ENCODE measurements at places on chromosomes 12 and 14.

GRCh38 chr12:114700392-114701103 lies 16.6 kb upstream of the TBX3 start:
- no peak for DNase-seq

GRCh38 chr14:102221026-102221425 lies 81.3 kb downstream of the WDR20 start:
- no peak for DNase-seq

DNA sequence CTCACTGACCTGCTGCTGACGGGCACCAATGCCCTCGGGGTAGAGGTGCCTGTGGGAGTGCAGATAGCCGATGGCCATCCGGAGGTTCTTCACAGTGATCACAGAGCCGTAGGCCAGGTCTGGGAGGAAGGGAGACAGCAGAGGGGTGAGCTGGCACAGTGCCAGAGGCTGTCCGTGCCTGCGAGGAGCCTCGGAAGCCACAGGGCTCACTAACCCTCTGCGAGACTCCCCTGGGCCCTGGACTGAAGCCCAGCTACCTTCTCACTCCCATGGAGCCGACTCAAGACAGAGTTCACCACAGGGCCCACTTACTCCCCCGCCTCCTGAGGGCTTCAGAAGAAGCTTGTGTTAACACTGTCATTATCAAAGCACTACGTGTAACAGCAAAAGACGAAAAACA lies 24.5 kb downstream of the POMT2 start:
- no peak for DNase-seq

DNA sequence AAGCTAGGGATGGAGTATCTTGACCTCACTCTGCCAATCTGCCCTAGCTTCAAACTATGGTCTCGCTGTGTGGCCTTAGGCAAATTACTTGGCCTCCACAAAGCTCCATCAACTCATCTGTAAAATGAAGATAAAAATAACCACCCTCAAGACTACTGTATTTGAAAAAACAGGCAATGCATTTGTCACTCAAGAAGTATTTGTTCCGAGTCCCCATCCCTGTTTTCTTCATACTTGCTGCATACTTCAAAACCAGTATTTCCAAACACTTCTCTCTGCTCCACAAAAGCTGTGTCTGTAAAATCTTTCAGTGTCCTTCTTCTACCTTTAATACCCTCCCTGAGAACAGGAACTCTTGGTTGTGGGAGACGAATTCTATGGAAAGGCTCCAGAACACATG lies 47.9 kb downstream of the GTF2A1 start:
- DNase-seq, result no peak

GRCh38 chr12:80226576-80226975 lies 127.2 kb downstream of the OTOGL start:
- DNase-seq, result no peak

DNA sequence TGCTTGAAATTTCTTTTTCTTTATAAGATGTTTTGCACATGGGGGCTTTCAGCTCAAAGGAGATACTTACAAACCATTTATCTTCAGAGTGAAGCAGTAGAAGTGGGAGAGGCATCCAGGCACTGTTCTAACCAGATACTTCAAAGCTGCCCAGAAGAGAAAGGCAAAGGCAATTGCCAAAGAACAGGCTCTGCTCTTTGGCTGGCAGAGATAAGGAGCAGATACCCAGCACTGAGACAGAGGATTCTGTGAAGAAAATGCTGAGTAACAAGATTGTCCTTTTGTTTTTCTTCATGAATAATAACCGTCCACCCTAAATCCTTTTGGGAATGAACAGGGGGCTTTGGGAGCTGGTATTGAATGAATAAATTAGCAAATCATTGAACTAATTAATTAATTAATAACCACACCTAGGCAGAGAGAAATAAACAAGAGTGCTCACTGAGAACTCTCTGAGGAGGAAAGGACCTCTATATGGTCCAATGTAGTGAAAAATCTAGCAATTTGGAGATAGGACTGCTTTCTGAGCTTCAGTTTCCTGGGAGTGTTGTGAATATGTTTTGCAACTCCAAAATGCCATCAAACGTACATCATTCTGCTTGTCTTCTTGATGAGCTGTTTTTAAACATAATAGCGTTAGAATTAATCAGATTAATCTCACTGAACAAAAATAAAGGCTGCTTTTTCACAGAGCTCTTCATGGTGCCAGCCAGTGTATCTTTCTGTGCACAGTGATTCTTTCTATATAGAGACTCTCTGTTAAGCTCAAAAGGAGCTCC lies 192.8 kb upstream of the AMIGO2 start:
- DNase-seq, result no peak

DNA sequence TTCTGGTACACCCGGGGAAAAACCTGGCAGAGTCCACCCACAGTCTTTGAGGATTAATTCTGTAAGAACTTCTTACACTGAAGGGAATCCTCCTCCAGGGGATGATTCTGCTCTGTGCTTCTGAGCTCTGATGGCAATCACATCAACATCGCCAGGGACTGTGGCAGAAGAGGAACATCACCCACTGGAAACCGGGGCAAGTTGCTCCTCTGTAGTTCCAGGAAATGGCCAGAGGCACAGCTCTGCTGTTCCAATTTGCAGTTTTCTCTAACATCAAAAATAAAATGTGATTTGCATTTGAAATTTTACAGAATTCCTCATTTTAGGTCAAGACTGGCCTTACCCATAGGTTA lies 207.6 kb downstream of the DAD1 start:
- no peak for DNase-seq

DNA sequence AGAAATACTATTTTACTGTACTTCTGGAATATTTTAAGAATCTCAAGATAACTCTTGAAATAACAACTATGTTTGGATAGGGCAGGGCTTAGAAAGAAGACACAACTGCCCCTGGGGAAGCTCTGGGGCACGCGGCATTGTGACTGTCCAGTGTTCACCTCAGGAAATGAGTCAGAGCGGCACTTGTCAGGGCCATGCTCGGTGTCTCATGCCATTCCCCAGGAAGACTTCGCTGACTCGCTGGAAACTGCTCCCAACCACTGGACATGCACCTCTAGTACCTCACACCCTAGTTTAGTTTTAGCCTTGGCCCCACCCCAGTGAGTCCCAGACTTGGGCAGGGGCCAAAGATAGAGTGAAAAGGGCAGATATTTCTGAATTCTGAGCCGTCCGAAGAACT lies 192.0 kb downstream of the TTC7B start:
- no peak for DNase-seq

- no peak for DNase-seq
Measured at GRCh38 chr14:105207996-105208737, 27.1 kb upstream of the NUDT14 start.

- no peak for DNase-seq
Measured at GRCh38 chr12:131283191-131283861, 329.6 kb downstream of the ADGRD1 start.

GRCh38 chr14:76958020-76958979 lies 70.2 kb downstream of the IRF2BPL start:
- DNase-seq, result no peak

DNA sequence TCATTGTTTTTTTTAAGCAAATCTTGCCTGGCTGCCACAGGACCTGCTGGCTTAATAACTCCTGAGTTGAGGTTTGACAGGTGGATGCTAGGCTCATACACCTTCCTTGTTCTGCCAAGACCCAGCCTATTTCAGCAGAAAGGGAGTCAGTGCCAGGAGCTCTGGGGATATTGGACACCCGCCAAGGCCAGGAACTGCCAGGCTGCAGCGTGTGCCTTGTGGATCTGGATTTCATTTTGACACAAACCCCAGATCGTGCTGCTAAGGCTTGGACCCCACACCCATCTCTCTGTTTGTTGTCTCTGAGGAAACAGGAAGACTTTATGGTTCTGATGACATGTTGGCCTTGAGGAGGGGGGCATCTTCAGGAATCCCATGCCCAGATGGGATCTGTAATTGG lies 44.4 kb upstream of the PRIMA1 start:
- no peak for DNase-seq

- DNase-seq, result peak; percentile 38
Measured at GRCh38 chr12:31117203-31118011, 43.7 kb downstream of the DDX11 start.

DNA sequence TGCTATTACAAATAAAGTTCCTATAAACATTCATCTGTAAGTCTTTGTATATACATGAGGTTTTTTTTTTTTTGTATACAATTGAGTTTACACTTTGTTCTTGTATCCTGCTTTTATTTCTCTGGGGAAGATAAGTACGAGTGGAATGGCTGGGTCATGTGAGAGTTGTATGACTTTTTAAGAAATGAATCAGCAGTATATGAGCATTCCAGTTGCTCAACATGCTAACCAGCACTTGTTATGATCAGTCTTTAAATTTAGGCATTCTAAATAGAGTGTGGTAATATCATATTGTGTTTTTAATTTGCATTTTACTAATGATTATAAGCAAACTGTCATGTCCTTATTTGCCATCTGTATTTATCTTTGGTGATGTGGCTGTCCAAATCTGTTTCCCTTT lies 44.7 kb upstream of the AMIGO2 start:
- DNase-seq, result no peak

- no peak for DNase-seq
Measured at GRCh38 chr12:13041224-13041623, 3.0 kb upstream of the FAM234B start.

GRCh38 chr14:72515779-72516770 lies 377.8 kb downstream of the DPF3 start:
- no peak for DNase-seq

DNA sequence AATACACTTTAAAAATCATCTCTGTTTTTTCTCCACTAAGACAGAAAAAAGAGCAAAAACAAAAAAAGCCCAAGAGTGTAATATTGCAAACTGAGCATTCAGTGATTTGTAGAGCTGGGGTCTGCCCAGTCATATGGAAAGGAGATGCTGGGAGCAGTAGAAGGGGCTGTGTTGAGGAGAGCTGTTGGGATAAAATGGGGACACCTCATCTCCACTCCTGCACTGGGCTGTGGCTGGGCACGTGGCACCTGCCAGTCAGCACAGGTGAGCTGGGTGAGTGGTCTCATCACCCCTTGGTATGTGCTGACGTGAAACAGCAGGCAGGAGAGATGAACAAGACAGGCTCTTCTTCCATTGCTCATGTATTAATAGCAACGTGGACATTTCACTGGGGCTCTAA lies 217.4 kb downstream of the C12orf42 start:
- DNase-seq, result no peak

GRCh38 chr12:90945070-90945649 lies 9.8 kb downstream of the CCER1 start:
- DNase-seq, result no peak

DNA sequence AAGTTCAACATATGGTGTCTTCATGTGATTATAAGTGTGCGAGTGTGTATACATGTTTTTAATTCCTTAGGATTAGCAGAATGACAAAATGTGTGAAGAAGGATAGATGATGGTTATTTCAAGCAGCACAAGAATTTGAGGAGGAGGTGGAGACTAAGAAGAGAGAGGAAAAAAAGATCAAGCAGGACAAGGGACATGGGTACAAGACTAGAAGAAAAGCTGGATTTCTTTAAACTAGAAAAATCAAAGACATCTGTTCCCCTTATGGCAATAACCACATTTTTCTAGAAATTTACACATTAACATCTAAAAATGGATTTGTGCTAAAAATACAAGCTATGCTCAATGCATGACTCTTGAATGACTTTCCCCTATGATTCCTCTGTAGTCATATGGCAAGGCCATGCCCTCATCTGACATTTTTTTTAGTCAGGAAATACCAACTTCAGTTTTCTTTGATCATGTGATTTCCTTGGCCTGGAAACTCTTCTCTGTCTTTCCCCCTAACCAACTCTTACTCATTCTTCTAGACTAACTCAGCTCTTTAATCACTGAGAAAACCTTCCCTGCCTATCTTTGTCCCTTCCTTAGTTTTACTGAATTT lies 435.8 kb downstream of the NRXN3 start:
- DNase-seq, result no peak

GRCh38 chr14:63650256-63650952 lies 8.7 kb upstream of the WDR89 start:
- DNase-seq, result peak; percentile 51

DNA sequence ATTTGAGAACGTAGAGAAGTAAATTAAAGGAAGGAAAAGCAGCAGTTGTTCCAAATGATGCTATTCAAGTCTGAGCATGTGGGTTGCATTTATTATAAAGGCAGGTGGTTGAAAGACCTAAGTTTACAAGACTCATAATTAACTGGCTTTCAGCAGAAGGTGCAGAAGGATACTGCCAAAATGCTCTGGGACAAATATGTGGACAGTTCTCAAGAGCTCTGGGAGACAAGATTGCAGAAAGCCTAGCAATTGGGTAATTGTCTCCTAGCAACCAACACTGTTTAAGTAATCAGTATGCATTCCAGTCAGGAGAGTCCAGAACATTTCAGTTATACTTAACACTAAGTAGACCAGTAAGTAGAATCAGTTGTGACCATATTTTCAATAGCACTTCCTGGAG lies 131.5 kb downstream of the GPR135 start:
- no peak for DNase-seq

DNA sequence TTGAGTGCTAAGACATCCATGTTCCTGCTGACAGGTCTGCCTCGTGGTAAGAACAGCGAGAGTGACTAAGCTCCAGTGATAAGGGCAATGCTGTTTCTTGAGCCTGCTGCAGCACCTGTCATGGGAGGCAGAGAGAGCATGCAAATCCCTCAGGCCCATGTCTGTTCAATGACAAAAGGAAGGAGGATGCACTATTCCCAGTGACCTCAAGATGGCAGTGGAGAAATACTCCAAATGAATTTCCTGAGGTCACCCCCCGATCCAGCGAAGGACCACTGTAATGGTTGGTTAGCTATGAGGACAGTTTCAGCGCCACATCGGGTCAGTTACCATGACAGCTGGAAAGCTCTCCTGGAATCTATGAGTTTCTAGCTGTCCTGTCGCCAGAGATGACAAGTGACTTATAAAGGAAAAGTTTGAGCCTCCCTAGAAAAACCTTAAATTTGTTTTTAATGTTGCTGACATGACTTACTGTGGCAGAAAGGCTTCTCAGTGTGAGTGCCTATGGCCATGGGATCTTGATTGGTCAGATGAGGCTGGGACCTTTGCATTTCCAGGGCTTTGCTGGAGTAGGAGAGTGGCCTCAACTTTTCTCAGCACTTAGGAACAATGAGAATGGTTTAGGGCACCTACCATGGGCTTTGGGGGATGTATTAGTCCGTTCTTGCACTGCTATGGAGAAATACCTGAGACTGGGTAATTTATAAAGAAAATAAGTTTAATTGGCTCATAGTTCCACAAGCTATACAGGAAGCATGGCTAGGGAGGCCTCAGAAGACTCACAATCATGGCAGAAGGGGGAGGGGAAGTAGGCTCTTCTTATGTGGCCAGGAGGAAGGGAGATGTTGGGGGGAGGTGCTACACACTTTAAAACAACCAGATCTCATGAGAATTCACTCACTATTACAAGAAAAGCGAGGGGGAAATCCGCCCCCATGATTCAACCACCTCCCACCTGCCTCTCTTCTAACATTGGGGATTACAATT lies 88.0 kb upstream of the TMEM260 start:
- no peak for DNase-seq

- no peak for DNase-seq
Measured at GRCh38 chr14:73760598-73761586, 46.7 kb upstream of the PNMA1 start.

All from activated effector memory CD4-positive, alpha-beta T cell treated with Interleukin-2 at 50 U/mL for 16 hours (primary cell).